Epithelial cell of prostate (primary cell): ENCODE measurements at places on chromosomes 16 and 17.

DNA sequence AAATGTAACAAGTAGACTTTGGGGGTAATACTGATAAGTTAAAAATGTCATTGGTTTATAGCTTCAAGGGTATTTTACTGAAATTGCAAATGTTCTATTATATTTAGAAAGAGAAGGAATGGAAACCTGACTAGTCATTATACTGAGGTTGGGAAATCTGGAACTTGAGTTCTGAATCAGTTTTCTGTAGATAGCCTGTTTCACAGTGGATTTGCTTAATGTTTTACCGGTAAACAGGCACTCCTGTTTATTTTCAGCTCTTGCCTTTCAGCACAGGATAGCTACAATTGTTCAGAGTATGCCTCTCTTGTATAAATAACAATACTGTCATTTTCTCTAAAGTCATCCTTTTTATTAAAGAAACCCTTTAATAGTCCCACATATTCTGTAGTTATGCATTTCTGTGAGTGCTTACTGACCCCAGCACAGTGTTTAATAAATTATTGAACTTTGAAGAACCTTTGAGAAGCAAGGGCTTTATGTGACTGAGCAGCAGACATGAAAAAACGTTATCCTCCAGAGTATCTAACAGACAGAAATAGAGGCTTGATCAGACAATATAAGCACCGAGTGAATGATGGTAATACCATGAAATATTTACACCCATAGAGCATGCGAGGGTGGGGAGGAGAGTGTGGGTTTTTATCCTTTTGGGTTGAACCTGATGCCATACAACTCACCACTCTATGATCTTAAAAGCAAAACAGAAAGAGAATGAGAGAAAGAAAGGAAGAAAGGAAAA lies 58.2 kb downstream of the FTO start:
- DNase-seq = no peak

DNA sequence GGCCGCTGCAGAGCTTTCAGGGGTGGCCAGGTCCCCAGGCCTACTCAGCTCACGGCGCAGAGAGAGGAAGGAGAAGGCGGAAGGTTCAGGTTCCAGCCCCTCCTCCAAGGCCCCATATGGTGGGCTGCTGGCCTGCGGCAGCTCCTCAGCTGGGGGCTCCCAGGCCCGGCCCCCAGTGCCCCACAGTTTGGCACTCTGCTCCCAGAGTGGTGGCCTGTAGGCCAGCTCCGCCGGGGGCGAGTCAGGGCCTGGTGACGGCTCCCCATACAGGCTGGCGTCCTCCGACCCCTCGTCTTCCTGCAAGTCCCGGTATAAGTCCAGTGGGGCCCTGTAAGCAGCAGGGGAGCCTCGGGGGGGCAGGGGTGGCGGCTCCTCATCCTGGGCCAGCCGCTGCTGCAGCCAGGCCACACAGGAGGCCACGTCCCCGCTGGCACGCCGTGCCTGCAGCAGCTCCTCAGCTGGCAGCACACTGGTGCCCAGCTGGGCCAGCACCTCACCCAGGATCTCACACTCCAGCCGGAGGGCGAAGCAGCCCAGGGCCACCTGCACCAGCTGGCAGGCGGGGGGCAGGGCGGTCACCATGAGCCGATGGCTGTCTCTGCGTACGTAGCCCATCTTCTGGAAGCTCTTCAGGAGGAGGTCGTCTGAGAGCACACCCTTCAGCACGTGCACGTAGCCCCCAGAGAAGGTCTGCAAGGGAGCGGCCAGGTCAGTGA lies 3.7 kb downstream of the SPATA2L start:
- no peak for DNase-seq

- DNase-seq = no peak
These were observed 95.1 kb downstream of the TBC1D16 start for GRCh38 chr17:79940459-79941087.

DNA sequence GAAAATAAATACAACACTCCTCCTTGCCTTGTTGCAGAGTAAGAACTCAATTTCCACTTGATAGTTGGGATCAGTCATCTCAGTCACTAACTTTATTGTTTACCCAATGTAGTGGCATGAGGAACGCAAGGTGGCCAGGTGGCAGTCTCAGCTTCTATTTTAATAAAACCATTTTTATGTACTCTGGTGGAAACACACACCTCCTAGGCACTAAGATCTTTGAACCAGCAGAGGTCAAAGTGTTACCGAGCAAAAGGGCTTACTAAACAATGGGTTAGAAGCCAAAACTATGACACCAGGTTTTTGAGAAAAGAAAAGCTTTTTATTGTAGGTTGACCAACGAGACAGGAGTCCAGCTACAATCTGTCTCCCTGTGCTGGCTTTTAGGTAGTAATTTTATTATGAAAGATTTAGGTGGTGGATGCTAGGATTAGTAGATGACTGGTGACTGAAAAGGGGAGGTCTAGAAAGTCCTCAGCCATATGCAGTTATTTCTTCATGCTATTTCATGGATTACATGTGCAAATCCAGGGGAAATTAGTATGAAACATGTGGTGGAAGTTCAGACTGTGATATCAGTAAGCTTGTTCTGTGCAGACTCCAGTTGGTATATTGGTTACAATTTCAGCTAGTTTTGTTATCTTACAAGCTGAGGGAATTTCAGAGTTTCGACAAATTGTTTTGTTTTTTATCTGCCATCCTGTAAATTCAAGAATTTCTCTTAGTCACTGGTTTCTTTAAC lies 122.3 kb downstream of the PCTP start:
- no peak for DNase-seq

DNA sequence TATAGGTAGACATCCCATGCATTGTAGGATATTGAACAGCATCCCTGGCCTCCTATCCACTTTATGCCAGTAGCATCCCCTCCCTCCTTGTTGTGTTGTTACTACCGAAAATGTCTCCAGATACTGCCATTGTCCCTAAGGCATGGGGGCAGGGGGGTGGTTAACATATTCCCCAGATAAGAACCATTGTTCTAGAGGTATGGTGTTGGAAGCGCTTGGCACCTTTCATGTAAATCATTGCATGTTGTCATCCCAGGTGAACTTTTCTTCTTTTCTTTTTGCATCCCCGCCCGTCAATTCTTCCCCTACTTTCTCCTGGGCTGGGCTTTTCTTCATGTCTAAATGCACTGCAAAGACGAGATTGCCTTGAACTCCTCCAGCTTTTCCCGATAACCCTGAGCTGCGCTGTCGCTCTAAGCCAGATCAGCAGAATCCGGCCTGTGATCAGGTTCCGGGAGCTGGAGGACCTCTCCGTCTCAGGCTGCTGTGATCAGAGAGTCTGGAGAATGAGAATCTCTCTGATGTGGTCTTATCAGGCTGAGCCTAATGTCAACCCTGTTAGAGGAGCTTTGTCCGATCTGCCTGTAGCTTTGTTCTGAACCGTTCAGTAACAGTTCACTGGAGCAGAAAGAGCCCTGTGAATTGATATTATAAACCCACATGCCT lies 76.2 kb downstream of the RBFOX1 start:
- DNase-seq = no peak

GRCh38 chr17:19338031-19338990 lies 24.2 kb downstream of the B9D1 start:
- no peak for DNase-seq

DNA sequence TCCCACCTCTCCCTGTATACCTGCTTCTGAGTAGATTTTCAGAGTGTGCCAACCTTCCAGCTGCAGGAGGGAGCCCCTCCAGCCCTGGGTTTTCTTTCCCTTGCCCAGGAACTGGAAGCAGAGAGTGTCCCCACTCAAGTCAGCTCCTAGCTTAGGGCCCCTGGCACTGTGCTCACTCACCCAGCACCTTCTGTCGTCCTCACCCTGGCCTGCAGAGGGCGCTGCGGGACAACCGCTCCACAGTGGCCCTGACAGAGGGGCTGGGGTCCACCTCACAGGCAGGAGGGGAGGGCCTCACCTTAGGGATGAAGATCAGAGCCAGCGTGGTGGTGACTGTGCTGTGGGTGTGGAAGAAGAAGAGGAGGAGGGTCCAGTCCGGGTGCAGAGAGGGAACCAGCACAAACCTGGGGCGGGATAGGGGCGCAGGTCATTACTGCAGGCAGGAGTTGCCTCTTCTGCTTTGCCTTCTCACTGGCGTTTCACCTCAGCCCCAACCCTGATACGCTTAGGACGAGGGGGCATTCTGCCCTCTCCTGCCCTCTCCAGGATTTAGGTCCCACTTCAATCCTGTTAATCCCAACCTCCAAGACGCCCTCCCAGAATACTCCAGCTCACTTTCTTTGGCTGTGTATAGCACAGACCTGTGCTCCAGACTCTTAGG lies 10.0 kb downstream of the GPR179 start:
- no peak for DNase-seq

DNA sequence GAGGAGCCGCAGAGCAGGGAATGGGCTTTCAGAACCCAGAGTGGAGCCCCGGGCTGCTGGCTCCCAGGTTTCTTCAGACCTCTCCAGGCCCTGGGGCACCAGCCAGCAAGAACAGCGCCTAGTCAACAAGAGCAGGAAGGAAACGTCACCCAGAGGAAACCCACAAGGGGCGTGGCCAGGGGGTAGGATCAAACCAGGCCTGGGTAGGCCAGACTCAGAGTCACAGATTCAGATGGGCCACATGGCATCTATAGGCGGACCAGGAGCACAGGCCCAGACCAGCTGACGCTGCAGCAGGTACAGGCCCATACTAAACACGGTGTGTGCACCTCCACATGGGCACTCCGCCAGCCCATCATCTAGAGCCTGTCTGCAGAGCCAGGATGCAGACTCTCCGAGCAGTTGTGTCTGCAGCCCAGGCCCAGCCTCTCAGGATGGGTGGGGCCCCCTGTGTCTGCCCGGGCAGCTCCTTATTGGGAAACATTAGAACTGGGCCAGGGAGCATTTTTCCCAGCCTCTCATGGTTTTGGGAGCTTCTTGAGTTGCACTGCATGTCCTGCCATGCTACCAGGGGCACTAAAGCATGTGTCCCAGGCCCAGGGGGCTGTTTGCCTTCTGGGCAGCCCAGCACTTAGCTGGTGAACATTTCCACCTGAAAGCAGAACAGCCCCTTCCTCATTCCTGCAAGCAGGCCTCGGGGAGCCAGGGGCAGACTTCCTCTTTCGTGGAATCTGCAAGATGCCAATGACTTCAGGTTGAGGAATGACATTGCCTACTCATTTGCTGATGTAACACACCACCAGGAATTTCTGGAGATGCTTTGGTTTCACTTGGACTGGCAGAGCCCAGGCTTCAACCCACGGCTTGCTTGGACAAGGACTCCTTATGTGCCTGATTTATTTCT lies at the start of gene NLRP1:
Gene NLRP1 (minus strand): TSS at position 127 of the 904 bp plus-strand sequence. CDS start 552 bp downstream, outside the sequence.
- DNase-seq = peak; percentile 100

GRCh38 chr17:35022536-35023063 lies 40.9 kb downstream of the RFFL start:
- DNase-seq = no peak

DNA sequence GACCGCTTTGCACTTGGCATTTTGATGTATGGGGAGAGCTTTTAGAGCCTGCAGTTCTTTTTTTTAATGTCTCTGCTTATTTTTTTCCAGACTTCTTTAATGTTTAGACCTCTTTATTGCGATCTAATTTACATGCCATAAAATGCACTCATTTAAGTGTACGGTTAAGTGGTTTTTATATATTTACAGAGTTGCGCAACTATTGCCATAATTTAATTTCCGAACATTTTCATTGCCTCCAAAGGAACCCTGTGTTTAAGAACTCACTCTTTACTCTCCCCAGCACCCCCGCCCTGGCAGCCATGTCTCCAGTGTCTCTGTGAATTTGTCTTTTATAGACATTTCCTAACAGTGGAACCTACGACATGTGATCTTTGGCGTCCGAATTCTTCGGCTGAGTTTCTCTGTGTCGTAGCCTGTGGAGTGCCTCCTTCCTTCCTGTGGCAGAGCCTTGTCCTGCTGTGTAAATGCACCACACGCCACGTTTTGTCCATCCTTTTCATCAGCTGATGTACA lies 24.0 kb downstream of the ZNF750 start:
- DNase-seq = no peak

- no peak for DNase-seq
These were observed 173.3 kb downstream of the MRTFB start for GRCh38 chr16:14244196-14245010.

DNA sequence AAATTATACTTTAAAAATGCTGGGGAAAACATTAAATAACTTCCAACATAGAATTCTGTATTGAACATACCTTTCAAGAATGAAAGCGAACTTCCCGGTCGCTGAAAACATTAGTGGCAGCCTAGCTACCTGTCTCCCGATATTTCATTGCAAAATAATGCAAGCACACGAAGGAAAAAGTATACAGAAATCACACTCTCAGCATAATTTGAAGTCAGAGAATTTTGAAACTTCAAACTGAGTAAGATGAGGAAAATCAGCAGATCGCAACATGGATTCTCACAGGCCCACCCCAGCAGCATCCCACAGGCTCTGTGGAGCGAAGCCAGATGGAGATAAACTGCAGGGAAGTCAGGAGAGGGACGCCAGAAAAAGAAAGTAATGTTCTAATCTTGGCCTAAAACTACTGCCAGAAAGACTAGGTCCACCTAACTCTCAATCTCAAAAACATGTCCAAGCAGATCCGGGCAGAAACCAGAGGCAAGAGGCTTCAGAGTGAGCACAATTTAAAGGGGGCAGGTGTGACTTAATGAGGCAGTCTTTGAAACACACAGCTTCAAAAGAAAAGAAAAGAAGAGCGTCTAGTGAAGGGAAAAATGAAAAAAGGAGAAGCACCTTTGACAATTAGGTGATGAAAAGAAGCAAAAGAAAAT lies 4.8 kb upstream of the GOSR1 start:
- DNase-seq = no peak

DNA sequence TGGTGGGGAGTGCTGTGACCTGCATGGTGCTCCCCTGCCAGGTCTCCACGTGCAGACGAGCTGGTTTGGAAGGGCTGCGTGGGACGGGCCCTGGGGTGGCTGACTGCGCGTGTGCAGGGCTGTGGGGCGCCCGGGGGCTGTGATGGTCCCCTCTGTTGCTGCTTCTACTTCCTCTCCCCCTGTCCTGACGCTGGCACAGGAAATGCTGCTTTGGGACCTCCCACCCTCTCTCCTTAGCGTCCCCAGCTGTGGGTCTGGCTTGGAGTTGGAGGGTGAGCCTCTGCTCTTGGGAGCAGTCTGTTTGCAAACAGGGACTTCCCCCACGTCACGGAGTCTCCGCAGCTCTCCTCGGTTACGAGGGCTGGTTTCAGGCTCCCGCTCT lies 35.2 kb downstream of the TSC2 start:
- no peak for DNase-seq

DNA sequence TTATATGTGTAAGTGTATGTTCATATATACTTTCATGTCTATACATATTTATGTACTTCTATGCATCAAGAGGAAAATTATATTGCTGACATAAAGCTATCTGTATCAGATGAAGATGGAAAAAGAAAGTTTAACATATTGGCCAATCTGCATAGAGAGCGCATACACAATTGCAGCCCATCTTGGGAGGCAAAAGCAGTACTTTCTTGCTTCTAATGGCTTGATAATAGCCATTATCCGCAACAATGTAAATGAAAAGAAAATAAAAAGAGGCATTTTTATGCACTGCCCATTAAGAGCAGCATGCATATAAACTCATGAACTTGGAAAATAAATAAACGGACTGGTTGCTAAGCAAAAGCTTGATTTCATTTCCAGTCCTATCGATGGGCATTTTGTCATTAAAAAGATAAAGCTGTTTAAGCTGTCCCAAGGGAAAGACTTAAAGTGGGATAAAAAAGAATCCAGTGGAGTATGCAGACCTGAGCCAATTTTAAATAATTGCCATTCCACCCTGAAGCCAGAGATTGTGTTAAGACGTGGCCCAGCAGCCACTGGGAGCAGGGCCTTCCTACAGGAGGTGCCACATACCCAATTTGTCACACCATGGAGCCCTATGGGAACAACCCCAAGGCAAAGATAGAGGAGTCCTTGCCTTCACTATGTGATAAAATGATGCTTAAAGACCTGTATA lies 183.6 kb upstream of the CDH11 start:
- no peak for DNase-seq
